ENCODE measurements at places on chromosomes 5 and 9.

DNA sequence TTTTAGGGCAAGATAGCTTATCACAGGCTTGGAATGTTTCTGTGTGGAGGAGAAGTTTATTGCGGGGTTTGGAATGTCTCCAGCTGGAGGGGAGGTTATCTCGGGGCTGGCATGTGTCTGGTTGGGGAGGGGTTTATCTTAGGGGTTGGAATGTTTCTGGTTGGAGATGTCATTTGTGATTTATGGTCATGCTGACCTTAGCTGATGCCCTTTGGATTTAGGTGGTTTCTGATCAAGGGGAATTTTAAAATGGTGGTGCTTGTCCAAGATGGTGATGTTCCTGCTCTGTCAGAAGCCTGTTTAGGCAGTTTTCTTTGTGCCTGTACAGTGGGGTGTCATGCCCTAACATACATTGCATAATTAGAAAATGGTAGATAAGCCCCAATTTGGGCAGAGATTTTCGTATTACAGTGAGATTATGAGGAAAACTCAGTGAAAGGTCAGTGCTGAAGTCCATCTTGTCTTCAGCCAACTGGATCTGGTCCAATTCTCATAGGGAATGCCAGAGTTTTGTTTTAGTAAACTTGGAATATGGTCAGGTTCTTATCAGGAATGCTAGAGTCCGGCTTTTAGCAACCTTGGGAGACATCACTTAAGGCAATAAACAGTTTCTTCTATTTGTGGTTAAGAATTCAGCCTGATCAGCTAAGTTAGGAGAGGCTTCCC lies 14.3 kb downstream of the CDK20 start:
- DNase-seq, result no peak

GRCh38 chr5:42751044-42751443 lies 5.6 kb upstream of the CCDC152 start:
- no peak for DNase-seq

GRCh38 chr9:77016526-77017504 lies 2.6 kb upstream of the FOXB2 start:
- DNase-seq, result no peak

DNA sequence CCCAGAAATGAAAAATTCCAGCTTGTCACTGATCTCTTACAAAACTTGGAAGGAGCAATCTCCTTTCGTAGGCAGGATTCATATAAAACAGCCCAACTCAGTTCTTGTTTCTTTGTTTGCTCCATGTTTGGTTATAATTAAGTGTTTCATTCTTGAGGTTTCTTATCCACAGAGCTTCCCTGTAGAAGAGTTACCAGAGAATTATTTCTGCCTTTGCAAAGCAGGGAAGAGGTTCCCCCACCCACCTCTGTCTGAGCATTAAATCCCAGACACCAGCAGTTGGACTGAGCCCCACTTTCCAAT lies 34.1 kb upstream of the RAI14 start:
- no peak for DNase-seq

DNA sequence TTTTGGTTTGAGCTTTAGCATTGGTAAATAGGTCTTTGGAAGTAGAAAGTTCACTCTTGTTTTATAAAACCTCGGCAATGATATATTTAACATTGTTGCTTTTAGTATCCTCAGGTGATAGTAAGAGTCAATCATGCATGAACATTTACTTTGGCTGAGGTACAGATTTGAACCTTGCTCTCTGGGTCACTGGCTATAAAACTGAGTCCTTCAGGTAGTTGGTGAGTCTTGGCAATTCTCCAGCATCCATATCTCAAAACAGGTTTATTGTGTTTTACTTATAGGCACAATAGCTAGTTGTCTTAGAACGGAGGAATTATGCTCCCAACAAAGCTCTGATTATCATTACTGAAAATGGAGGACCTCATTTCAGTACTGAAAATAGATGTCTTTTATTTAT lies 75.1 kb downstream of the MAT2B start:
- DNase-seq, result no peak

- no peak for DNase-seq
Observed at GRCh38 chr5:124398460-124398859, 348.0 kb downstream of the ZNF608 start.

- no peak for DNase-seq
Observed at GRCh38 chr5:116583085-116583861, 8.7 kb upstream of the SEMA6A start.

DNA sequence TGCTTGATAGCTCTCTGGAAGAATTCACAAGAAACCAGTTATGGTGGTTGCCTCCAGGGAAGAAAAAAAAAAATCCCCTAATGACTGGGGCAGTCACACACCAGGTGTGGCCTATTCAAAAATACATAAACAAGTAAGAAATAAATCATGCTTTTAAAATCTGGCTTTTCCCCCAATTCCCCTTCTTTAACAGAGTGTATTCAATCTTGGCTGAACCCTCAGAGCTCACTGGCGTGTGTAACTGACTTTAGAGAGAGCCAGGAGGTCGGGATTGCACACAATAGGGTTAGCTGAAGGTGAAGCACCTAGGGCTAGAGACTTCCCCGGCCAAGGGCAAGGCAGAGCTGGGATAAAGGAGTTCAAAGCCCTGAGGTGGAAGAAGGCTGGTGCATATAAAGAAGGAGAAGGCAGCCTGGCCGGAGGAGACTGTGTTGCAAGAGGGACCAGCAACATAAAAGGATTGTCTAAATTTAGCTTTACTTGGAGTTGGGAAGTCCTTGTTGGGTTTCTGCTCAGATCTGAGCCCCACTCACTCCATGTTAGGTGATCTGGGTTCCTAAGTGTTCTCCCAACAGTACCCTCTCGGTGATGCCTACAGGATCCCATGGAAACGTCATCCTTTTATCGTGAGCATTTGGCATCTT lies 19.7 kb downstream of the FNBP1 start:
- DNase-seq, result peak; percentile 18

GRCh38 chr5:88934439-88934838 lies 51.5 kb upstream of the MEF2C start:
- DNase-seq, result no peak

DNA sequence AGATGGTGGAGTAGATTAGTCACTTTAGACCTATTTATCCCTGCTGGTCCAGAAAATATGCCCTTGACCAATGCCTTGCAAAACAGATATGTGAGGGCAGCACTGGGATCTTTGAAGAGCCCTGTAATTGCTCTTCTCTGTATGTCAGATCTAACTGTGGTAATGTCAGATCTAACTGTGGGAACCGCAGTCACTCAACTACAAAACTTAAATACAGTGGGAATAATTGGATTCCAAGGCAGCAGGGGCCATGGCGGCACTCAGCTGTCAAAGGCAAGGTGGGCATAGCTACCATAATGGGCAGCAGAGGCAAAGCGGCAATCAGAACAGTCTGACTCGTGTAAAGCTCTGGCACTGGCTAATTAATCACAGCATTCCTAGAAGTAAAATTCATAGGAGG lies 46.2 kb downstream of the MTAP start:
- no peak for DNase-seq

- DNase-seq, result peak; percentile 45
Observed at GRCh38 chr5:43038496-43038989, 1.6 kb downstream of the ANXA2R start.

- DNase-seq, result no peak
Observed at GRCh38 chr9:69018737-69019136, 4.8 kb upstream of the PRKACG start.

GRCh38 chr9:72217306-72217842 lies 68.1 kb downstream of the GDA start:
- DNase-seq, result no peak

DNA sequence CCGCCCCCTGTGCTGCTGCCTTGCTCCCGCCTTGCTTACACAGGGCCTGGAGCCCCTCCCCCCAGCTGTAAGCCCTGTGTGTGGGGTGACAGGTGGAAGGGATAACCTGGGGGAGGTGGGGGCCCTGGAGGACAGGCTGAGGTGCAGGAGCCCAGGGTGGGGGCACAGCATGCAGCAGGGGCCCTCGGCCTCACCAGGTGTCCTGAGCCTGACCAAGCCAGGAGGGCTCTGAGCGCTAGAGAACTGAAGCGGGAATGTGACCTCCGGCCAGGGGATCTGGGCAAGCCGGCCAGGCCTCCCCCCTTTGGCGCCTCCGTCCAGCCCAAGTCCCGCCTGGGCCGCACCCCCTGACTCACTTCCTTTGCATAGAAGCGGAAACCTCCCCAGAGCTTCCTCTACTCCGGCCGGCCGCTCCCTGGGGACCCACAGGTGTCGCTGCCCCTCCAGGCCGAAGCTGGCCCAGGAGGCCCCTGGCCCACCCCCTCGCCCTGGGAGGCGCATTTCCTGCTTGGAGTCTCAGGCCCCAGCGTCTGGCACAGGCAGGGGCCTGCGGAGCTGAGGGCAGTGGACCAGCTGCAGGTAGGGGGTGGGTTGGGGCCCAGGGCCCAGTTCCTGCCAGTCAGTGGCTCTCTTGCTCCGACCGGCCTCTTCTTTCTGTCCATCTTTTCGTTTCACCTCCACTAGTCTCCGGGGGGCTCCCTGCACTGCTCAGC lies at the start of gene TOR4A:
TOR4A (plus strand) TSS at position 398 of the 713 bp plus-strand sequence. CDS start 964 bp downstream, outside the sequence.
- DNase-seq, result peak; percentile 55

DNA sequence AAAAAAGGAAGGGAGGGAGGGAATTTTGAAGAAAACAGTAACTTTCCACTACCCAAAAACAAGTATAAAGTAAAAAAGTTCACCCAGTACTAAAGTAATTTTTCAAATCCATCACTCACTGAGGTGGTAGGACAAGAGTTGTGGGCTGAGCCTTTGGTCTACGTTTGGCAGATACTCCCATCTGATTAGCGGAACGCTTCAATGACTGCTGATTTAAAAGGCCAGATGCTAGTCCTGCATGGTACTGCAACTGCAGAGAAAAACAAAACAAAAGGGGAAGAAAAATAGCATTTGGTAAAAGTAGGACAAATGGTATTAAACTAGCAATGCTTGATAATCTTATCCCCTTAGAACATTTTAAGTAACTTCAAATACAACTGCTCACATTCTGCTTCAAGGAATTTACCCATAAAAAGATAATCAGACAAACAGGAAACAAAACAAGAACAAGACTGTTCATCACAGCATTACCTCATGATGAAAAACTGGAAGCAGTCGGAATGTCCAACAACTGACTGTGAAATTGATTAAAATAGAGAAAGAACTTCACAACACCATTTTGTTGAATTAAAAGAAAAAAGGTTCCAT lies 65.4 kb downstream of the MED27 start:
- DNase-seq, result no peak

DNA sequence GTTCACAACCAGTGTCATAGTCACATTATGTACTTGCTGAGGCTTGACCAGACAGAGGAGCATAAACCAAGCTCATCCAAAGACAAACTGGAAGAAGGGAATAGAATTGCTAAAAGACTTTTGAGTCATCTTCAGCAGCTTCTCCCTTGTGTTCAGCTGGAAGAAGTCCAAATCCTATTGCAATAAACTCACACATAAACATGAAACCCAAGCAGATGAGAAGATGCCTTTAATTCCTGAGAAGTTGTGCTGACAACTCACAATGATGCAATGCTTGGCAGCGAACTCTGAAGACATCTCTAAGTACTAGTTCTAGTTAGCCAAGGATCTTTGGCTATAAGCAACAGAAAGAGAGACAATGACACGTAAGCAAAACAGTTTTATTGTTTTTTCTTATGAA lies 642.1 kb downstream of the KCTD16 start:
- no peak for DNase-seq

GRCh38 chr9:68555437-68556150 lies 14.9 kb upstream of the TMEM252 start:
- no peak for DNase-seq

GRCh38 chr5:98690002-98690401 lies 83.5 kb upstream of the RGMB start:
- DNase-seq, result no peak

GRCh38 chr5:40397976-40398375 lies 281.7 kb upstream of the PTGER4 start:
- no peak for DNase-seq

- DNase-seq, result no peak
Observed at GRCh38 chr5:51138164-51138563, 245.1 kb upstream of the ISL1 start.

- DNase-seq, result no peak
Observed at GRCh38 chr9:128414461-128414860, 6.2 kb upstream of the CERCAM start.

DNA sequence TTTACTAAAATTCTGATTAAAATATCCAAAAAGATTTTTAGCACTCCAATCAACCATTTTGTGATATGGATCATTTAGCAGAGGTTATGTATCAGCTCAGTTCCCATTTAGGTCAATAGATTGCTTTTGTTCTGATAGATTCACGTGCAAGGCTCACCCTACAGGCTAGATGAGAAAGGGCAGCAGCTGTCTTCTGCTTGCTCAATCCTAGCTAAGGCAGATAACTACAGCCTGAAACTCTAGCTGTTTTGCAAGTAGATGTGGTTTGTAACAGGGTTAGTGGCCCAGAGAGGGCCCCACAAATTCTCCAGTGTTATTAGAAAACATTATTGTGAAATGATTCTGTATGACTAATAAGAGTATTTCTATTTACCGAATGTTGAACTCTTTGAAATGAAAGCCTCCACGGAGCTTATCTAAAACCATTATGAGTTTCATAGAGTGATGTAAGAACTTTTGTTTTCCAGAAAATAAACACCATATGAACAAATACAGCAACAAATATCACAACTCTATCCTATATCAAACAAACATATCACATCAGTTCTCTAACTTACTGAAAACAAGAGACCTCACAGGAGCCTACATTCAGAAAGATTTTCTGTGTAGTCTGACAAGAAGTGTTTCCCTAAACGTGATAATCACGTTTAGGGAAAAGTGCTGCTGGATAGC lies 841.9 kb upstream of the ACO1 start:
- no peak for DNase-seq

DNA sequence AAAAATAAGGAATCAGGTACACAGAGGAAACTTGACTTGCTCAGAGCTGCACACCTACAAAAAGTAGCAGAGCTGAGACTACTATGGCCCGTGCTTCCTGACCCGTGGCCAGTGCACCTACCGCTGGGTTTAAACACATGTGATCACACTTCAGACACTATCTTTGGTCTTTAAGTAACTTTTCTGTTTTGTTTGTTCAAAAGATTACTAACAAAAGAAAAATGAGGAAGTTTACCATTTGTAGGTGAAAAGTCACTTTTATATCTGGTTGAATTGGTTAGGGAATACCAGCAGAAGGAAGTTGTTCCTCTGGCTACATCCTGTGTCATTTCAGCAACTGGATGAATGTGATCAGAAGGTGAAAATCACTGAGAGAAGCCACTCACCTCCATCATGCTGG lies 6.5 kb upstream of the SYK start:
- DNase-seq, result no peak

DNA sequence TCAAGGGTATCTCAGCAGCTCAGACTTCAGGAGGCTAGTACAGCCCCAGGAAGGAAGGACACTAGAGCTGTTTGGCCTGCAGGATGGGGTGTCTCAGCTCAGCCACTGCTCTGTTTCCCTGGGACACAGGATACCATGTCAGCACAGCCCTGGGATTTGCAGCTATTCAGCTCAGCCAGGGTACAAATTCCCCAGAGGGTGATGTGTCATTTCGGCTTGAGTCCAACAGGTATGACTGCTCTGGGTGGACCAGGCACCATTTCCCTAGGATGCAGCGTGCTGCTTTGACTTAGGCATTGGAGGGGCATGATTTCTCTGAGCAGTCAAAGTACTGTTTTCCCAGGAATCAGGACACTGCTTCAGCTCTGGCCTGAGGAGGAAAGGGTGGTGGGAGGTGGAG lies 130.1 kb downstream of the ARSB start:
- DNase-seq, result no peak
